ENCODE measurements at places on chromosomes 7 and 10.

DNA sequence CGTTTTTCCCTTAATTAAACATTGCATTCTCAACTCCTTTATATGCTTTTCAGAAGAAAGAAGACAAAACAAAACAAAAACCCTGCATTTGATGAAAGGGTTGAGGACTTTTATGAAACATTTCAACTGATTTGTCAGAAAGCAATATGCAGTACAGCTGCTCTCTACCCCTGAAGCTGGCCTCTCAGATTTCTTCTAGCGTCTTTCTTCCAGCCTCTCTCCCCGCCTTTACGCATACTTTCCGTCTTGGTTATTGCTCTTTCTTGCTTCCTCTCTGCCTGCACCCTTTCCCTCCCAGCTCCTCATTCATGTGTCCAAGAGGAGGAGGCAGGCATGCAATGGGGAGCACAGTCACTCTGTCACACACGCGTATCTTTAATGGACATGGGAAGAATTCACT lies 91.0 kb upstream of the COL1A2 start:
- no peak for DNase-seq

- DNase-seq = no peak
Measured at GRCh38 chr10:72242675-72243074, 26.6 kb upstream of the ASCC1 start.

DNA sequence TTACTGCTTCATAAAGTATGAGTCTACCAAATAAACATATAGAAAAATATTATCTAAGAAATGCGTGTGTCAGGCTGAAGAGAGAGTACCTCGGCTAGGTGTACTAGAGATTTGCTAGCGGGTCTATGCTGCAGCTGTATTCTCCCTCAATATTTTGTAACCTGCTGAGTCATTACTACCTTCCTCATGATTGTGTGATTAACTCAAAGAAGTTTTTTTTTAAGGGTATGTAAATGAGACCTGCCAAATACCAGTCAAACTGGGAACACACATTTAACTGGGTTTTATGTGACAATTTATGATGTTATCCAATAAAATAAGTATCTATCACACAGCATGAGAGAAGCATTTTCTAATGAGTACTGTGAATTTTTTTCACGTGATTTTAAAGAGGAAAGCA lies 180.4 kb downstream of the RNF133 start:
- DNase-seq = no peak

- DNase-seq = no peak
Measured at GRCh38 chr10:125084191-125084613, 76.2 kb downstream of the CTBP2 start.

GRCh38 chr10:44636625-44637024 lies 251.7 kb upstream of the CXCL12 start:
- no peak for DNase-seq

DNA sequence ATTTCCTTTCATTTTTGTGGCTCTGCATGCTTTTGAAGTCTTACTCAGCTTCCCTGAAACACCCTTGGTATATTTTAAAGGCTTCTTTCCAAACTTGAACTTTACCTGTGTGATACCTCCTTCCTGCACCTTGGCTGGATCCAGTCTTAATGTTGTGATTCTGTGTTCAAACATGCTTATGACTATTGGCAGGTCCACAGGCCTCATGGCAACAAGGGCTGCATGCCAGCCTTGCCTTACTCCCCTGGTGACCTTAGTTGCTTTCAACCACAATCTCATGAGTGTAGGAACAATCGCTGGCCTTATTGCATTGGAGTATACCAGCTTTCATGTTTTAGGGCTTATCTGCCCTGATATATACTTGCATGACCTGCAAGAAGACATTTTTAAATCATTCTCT lies 238.7 kb downstream of the KIF20B start:
- no peak for DNase-seq

DNA sequence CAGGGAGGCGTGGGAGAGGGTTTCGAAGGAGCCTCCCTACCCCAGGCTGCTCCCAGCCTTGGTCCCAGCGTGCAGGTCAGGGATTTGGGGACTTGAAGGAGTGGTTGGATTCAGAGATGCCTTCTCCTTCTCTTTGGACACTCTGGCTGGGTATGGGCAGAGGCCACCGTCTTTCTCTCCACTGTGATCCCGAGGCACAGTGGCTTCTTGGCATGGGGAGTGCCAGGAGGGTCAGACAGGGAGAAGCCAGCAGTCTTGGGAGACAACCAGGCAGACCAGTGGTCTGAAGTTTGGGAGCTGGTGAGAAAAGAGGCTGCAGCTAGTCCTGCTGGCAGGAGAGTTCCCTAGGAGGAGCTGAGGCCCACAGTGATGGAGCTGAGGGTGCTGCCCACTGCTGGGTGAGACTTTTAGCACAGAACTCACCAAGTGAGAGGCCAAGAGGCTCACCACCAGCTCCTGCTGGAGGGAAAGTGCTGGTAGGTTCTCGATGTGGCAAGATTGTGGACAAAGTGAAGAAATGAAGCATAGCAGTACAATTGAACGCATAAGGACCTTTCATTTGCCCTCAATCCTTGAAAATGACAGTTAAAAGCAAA lies 35.2 kb upstream of the WDFY4 start:
- no peak for DNase-seq

DNA sequence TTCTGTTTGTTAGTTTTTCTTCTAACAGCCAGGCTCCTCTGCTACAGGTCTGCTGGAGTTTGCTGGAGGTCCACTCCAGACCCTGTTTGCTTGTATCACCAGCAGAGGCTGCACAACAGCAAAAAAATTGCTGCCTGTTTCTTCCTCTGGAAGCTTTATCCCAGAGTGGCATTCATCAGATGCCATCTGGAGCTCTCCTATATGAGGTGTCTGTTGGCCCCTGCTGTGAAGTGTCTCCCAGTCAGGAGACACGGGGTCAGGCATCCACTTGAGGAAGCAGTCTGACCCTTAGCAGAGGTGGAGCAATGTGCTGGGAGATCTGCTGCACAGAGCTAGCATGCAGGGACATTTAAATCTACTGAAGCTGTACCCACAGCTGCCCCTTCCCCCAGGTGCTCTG lies 26.7 kb upstream of the CROT start:
- DNase-seq = no peak

GRCh38 chr7:78777829-78778228 lies 675.6 kb downstream of the MAGI2 start:
- no peak for DNase-seq

DNA sequence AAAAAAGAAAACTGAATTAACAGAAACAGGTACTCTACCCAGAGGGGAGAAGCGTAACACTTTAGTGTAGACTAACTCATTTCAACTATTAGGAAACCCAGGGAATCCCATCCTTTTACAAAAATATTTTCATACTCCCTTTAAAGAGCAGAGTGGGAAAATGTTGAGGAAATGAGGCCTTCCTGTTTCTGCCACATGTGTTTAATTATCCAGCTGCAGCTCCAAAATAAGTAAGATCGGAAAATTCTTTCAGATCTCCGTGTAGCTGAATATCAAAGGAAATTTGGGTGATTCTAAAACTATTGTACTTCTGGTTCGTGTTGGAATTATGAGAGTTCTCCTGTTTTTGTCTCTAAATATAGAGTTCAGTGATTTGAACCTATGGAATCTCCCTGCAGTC lies 58.0 kb upstream of the CAV2 start:
- DNase-seq = no peak

DNA sequence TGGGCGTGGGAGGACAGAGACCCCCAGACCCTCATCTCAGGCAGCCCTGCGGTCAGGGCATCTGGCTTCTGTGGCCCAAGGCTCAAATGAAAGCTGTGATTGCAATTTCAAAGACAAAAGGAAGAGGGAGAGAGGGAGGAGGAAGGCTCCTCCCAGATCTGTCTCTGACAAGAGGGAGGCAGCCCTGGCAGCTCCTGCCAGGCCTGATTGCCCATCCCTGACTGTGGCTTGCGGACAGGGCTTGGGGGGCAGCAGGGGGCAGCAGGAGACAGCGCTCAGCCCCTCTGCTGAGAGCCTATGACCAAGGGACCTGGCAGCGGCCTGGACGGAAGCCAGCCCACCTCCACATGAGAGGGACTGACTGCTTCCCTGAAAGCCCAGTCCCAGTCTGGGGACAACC lies 91.8 kb downstream of the PTPRN2 start:
- DNase-seq = no peak

- DNase-seq = no peak
Measured at GRCh38 chr7:133613250-133613790, 360.4 kb downstream of the EXOC4 start.

DNA sequence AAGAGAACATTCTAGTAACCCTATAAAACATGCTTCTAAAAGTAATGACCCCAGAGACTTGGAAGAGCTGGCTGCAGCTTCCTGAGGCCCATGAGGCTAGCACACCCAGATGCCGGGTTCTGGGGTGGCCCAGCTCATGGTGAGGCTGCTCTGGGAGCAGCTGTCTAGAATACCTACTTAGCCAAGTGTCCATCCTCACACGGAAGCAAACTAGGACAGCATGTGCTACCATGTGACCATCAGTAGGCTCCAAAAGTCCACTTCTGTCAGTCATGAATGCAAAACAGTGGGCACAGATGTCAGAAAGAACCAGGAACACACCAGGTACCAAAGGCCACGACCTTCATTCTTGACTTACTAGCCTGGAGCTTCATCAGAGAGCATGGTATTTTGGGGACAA lies 32.4 kb downstream of the CTBP2 start:
- DNase-seq = no peak
